ENCODE measurements at places on chromosomes 2 and 18.

DNA sequence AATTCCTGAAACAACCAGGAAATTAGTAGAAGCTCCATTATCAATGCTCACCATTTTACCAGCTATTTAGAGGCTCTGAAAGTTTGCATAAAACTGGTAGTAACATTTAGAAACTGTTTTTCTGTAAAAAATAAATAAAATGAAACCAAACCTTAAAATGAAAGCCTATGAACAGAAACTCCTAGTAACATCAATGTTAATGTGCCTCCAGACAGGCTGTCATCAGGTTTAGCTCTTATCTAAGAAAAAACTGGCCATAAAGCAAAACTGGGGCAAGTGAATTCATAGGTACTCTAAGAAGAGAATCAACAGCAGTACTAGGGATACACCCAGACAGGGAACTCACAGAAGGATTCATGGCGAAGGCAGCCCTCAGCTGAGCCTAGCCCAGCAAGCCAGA is 8.0 kb downstream of the E2F6 start:
- no peaks in the 10 kb centered on the region for H3K27me3 ChIP-seq
- peak overlapping the region; percentile 20 for H3K27ac ChIP-seq
- H3K36me3 ChIP-seq, result peaks cover 24% of the 10 kb centered on the region

GRCh38 chr2:223886726-223887125 is 49.3 kb upstream of the AP1S3 start:
- H3K36me3 ChIP-seq, result peaks cover 97% of the 10 kb centered on the region
- H3K27ac ChIP-seq, result no peak overlapping the region
- DNase-seq, result no peak

GRCh38 chr2:181846399-181847197 is 44.9 kb upstream of the ITPRID2 start:
- no peaks in the 10 kb centered on the region for H3K27me3 ChIP-seq
- H3K4me1 ChIP-seq, result no peaks in the 10 kb centered on the region
- H3K4me3 ChIP-seq, result no peak overlapping the region
- H3K27ac ChIP-seq, result no peak overlapping the region
- no peak for DNase-seq
- no peaks in the 10 kb centered on the region for H3K36me3 ChIP-seq

DNA sequence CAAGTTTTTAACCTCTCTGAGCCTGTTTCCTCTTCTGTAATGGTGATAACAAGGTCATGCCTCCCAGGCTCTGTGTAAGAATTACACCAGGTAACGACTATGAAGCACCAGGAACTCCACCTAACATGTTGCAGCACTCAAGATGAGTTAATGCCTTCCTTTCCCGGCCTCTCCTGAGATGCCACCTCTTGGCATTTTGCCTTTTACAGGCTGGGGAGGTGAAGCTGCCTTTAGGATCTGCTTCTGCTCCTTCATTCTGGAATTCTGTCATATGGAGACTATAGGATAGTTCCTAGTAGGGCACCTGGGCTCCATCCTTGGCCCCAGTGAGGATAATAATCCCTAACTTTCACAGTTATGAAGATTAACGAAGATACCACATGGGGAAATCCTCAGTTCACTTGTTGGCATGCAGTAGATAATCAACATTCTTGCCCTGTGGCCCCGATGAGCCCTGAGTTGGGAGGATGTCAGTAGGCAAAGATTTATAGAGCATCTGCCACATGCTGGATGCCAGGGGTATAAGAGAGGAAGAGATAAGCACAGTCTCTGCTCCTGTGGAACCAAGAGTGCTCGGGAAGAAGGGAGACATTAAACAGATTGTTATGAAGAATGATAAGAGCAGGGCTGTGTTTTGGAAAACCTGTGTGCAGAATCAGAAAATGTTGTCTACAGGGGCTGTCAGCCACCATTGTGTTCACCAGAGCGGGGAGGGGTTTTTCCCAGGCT is 43.9 kb upstream of the KCNF1 start:
- no peaks in the 10 kb centered on the region for H3K36me3 ChIP-seq
- no peak overlapping the region for H3K4me3 ChIP-seq
- no peaks in the 10 kb centered on the region for H3K27me3 ChIP-seq
- no peak for DNase-seq
- peaks cover 34% of the 10 kb centered on the region for H3K4me1 ChIP-seq

DNA sequence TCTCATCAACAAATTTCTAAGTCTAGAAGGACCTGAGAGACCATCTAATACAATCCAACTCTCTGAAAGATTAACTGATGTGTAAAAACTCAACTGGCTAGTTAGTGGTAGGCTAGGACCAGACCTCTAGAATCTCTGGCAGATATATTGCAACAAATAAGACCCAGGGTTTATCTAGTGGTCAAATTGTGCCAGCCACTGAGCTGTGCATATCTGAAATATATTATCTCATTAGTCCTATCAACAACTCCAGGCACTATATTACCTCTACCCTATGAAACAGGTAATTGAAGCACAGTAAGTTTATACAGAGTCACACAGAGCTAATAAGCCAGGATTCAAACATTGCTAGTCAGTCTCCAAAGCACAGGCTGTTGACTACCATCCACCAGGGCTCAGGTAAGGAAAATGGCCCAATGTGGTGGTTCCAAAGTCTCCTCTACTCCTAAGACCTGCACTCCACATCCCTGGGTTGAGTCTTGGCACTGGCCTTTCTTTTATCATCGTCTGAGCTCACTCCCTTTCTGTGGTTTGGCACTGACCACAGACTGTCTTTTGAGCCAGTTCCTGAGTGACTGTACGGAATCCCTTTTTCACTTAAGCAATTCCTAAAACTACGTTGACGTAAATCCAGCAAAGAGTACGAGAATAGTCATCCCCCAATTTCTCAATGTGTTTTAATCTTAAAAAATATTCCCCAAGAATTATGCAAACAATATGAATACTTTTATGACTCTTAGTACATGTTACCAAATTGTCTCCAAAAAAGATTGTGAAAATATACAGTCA is 11.9 kb upstream of the PID1 start:
- DNase-seq, result no peak
- no peaks in the 10 kb centered on the region for H3K4me1 ChIP-seq
- H3K27me3 ChIP-seq, result no peaks in the 10 kb centered on the region

GRCh38 chr2:155696571-155696970 is 636.0 kb downstream of the NR4A2 start:
- no peak overlapping the region for H3K27ac ChIP-seq
- no peaks in the 10 kb centered on the region for H3K36me3 ChIP-seq
- H3K27me3 ChIP-seq, result no peaks in the 10 kb centered on the region
- H3K4me1 ChIP-seq, result no peaks in the 10 kb centered on the region
- DNase-seq, result no peak
- H3K4me3 ChIP-seq, result no peak overlapping the region

DNA sequence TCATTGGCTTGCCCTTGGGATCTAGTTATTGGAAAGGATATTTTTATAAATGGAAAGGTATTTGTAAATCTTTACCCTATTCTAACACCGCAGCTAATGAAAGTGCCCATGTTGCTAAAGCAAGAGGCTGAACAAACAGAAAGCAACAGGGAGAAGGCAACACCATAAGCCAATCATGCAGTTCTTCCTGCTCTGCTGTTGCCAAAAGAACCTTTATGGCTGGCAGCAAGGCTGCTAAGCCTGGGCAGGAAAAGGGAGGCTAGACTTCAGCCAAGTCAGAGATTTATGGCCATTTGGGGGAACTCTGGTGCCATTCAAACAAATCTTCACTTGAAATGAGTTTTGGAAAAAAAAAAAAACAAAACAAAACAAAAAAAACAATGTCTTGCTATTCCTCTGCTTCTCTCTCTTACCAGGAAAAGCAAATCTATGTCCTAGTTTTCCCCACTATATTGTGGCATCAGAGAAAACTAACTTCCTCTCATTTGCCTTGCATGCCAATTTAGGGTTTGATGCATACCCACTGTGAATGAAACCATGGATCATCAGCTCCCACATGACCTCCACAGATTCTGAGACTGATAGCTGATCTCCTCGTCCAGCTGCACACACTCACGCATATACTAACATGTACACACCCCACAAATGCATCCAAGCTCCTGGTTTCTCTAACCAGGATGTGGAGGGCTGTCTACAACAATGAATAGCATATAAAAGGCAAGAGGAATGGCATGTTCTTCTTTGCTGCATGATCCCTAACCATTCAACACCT is 179.3 kb downstream of the C1D start:
- no peaks in the 10 kb centered on the region for H3K36me3 ChIP-seq
- no peaks in the 10 kb centered on the region for H3K4me1 ChIP-seq
- no peak overlapping the region for H3K4me3 ChIP-seq
- no peak for DNase-seq

DNA sequence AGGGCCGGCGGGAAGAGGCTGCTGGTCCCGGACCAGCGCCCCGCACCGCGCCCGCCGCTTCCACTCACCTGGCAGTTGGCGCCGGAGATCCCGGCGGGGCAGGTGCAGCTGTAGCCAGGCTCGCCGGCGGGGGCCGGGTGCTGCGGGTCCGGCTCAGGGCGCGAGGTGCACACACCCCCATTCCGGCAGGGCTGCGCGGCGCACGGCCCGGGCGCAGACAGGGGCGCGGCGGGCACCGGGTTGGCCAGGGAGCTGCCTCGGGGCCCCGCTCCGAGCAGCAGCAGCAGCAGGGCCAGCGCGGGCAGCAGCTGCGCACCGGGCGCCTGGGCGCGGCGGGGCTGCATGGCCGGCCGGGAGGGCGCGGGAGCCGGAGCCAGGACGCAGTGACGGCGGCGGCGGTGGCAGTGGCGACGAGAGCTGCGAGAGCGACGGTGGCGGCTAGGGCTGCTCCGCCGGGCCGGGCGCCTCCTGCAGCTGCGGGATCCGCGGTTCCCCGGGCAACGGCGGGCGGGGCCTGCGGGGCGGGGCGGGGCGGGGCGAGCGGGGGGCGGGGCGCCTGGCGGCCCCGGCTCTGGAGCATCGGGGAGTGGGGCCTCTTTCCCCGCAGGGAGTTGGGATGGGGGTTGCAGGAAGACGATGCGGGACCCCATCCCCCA is at the start of gene DNER:
Gene DNER (minus strand): TSS at position 476 of the 656 bp plus-strand sequence. CDS start 132 bp downstream, at position 344.
- H3K36me3 ChIP-seq, result no peaks in the 10 kb centered on the region
- no peak within 1 kb of the TSS for H3K27ac ChIP-seq
- H3K27me3 ChIP-seq, result peaks cover 19% of the 10 kb centered on the region
- DNase-seq, result no peak
- H3K4me1 ChIP-seq, result peaks cover 16% of the 10 kb centered on the region

GRCh38 chr2:149009576-149010461 is 28.7 kb upstream of the LYPD6B start:
- DNase-seq, result no peak
- H3K36me3 ChIP-seq, result no peaks in the 10 kb centered on the region
- H3K4me3 ChIP-seq, result no peak overlapping the region
- H3K27ac ChIP-seq, result no peak overlapping the region

DNA sequence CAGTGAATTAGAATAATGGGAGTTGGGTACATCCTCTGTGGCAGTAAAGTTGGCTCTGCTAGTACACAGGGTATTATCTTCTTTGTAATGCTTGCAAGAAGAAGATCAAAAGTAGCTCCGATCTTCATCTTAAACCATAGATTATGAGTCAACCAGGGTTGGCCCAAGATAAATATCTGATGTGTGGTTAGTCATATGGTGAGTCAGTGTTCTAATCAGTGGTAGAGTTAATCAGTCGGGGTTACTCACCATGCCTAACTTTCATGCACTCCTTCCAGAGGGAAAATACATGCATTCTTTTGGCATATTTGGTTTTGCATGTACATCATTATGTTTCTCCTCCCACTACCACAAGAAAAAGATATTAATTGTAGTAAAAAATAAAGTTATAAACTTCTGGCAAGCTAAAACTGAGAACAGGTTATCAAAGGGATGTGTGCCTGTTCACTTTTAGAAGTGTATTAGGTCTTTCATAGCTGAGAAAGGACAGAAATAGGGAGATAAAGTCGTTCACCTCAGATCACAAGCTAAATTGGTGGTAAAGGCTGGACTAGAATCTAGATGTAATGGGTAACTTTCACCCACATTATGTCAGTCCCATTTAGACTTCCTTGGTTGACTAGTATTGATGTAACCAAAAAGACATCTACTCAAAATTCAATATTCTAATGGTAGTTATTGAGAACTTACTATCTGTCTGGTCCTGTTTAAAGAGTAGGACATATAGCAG is 684.4 kb downstream of the IRS1 start:
- H3K4me3 ChIP-seq, result no peak overlapping the region
- H3K36me3 ChIP-seq, result no peaks in the 10 kb centered on the region
- no peaks in the 10 kb centered on the region for H3K27me3 ChIP-seq
- H3K4me1 ChIP-seq, result peaks cover 11% of the 10 kb centered on the region

DNA sequence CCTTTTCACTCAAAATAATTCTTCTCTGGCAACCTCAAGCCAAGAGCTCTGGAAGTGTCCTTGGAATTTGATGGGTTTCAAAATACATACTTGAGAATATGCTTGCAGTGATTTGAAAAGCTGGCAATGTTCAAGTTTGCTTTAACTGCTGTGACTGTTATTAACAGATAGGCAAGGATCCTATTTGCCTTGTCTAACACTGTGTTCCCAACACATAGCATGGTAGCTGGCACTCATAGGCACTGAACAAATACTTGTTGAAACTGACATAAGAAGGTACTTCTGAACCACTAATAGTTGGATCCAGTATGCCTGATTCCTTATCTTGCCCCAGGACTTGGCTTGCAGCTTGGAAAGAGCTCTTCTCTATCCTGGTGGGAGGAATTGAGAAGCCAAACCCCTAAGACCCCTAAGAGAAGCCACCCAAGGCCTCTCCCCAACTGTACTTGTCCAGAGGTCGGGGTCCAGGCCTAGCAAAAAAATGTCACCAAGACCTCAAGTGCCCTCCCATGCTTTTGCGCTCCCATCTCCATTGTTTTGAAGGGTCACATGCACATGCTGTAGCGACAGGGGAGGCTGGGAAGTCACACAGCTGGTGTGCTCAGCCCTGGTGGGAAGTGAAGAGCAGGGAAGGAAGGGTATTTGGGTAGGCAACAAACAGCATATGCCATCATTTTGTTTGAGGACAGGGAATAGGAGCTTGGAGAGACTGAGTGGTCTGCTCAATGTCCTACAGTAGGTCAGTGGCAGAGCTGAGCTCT is 118.4 kb upstream of the HAAO start:
- H3K27me3 ChIP-seq, result no peaks in the 10 kb centered on the region
- no peak overlapping the region for H3K27ac ChIP-seq
- no peaks in the 10 kb centered on the region for H3K36me3 ChIP-seq
- H3K4me3 ChIP-seq, result no peak overlapping the region
- H3K4me1 ChIP-seq, result peaks cover 15% of the 10 kb centered on the region
- DNase-seq, result no peak

DNA sequence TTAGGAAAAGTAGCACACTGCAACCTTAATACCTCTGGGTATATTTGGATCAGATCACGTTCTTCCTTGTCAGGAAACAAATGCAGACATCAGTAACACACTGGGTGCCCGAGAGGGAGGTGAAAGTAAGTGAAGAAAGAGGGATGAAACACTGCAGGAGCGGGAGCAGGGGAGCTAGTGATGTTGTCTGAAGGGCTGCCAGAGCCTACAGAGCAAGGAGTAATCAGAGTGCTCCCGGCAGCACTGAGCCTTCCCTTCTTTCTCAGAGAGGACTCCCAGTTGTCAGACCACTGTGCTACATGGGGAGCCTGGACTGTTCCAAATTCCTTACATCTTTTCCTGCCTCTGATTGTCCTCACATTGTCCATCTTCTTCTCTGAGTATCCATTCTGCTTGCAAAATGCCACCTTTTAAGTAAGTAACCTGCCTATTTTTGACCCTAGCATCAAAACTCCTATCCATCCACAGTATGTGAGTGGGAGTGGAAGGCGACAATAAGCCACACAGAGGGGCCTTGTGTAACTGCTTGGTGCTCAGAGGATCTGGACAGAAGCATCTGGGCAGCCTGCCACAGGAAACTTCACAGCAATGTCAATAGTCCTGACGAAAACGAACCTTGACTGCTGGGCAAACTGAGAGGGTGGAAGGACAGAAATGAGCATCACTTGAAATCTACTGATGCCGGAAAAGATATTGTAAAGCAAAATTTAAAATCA is 10.8 kb upstream of the NAB1 start:
- DNase-seq, result peak; percentile 62
- H3K4me3 ChIP-seq, result no peak overlapping the region
- H3K27me3 ChIP-seq, result no peaks in the 10 kb centered on the region
- H3K27ac ChIP-seq, result no peak overlapping the region
- peaks cover 36% of the 10 kb centered on the region for H3K4me1 ChIP-seq
- H3K36me3 ChIP-seq, result no peaks in the 10 kb centered on the region
